ENCODE measurements at places on chromosomes 3 and 15.

DNA sequence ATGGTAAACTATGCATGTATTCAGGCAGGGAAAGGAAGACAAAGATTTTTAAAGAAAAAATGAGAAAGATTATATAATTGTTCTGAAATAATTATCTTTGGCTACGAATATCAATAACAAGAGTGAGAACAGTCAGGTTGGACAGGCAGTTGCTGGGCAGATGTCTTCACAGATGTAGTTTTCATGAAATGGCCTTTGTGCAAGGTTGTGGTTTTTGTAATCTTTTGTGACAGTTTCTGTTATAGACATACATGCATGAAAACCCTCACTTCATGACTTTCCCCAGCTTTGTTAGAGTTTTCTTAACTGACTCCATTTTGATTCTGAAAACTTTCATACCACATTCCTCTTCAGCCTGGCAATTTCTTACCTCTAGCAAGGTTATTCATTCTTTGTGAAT lies 34.9 kb upstream of the SLC25A36 start:
- no peak for DNase-seq

DNA sequence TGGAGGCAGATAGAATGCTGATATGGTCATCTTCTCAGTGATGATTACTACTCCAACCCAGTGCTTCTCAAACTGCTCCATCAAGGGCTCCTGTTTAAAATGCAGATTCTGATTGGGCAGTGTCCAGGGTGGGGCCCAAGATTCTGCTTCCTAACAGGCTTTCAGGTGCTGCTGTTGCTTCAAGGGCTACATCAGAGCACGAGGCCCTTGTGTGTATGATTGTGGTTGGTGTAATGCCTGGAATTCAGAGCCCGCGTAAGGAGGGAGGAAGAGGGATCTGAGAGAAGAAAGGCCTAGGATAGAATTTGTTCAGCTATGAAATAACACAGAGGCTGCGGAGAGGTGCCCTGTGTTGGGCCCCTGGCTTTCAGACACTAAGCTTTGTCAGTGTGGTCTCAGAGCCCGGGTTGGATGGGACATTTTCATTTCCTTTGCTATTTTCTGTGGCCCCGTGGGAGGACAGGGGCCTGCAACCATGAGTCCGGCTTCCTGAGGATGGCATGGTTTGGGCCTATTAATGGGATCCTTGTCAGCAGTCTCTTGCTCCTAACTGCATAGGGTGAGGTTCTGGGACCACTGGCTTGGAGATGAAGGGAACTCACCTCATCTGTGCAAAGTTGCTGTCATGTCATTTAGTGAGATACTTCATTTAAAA lies 53.0 kb downstream of the ATP1B3 start:
- DNase-seq = no peak

- no peak for DNase-seq
Observed at GRCh38 chr3:2476996-2477395, 378.3 kb downstream of the CNTN4 start.

DNA sequence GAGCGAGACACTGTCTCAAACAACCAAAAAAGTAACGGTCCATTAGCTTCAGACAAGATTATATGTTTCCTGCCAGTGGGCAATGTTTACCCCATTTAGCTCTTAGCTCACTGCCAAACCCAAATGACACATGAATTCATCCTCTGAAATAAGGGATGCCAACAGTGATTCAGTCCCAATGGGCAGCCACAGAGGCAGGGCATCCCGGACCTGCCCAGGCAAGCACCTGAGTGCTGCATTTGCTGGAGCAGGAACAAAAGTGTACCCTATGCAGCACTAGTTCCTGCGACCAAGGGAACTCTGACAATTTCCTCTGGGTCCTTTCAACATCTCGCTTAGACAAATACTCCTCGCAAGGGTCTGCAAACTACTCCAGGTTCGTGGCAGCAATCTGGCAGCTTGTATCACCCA lies 8.0 kb downstream of the IP6K2 start:
- no peak for DNase-seq
